ENCODE measurements at places on chromosomes 6 and 20.

GRCh38 chr6:6152060-6152459 lies 145.3 kb upstream of the NRN1 start:
- DNase-seq, result no peak

- DNase-seq, result no peak
Measured at GRCh38 chr6:70764706-70765105, 97.0 kb downstream of the SMAP1 start.

DNA sequence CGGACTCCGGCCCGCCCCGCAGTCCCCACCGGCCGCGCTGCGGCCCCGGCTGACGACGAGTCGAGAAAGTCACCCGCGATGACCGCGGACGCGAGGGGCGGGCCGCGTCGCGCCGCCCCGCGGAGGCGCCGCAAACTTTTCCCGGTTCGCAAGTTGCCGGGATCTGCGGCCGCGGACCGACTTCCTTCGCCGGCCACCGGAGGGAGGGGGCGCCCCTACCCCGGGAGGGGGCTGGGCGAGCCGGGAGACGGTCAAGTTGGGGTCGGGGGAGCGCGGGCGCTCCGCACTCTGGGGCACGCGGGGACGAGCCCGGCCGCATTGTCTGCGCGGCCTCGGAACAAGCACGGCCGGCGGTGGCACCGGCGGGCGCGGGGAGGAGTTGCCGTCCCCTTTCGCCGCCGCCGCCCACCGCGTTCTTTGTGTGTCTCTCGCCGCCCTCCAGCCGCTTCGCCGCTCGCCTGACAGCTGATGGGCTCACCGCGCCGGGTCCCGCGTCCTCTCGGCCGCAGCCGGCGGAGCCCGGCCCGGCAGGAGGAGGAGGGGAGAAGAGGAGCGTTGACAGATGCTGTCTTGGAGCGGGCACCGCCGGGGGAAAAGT lies 131.6 kb downstream of the OGFRL1 start:
- DNase-seq, result no peak

DNA sequence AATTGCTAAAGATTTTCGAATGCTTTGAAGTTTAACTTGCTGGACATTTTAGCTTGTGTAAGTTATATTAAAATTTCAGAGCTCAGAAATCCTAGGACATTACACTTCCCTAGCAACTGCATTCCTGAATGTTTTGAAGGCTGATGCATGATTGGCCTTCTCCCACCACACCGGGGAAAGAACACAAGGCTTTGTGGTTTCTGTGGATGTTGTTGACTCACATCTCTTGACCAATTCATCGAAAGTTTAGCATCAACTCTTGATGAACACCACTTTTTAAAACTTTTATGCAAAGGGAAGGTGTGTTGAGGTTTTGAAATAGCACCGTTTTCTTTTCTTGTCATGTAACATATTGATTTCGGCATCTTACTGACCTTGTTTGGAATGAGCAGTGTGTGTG lies 81.1 kb downstream of the RIMS1 start:
- DNase-seq, result no peak

DNA sequence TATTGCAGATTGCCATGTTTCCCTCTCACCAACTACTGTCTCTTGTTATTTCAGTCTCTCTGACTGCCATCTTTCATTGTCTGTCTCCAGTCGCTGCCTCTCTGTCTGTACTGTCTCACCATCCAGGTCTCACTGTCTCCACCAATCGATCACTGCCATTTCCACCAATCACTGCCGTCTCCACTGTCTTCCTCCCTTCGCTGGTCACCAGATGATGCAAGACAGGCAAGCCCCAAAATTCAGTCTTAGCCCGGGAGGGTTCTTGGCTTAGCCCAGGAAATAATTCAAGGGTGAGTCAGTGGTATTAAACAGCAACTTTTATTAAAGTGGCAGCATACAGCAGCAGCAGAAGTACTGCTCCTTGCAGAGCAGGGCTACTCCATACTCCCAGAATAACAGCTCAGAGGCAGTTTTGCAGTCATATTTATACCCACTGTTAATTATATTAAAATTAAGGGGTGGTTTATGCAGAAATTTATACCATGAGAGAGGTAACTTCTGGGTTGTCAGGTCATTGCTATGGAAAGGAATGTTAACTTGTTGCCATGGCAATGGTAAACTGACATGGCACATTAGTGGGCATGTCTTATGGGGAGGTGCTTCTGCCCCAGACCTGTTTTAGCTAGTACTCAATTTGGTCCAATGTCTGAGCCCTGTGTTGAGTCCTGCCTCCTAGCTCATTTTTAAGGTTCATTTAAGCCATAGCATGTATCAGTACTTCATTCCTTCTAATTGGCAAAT lies 23.0 kb upstream of the ECHDC1 start:
- DNase-seq, result no peak

DNA sequence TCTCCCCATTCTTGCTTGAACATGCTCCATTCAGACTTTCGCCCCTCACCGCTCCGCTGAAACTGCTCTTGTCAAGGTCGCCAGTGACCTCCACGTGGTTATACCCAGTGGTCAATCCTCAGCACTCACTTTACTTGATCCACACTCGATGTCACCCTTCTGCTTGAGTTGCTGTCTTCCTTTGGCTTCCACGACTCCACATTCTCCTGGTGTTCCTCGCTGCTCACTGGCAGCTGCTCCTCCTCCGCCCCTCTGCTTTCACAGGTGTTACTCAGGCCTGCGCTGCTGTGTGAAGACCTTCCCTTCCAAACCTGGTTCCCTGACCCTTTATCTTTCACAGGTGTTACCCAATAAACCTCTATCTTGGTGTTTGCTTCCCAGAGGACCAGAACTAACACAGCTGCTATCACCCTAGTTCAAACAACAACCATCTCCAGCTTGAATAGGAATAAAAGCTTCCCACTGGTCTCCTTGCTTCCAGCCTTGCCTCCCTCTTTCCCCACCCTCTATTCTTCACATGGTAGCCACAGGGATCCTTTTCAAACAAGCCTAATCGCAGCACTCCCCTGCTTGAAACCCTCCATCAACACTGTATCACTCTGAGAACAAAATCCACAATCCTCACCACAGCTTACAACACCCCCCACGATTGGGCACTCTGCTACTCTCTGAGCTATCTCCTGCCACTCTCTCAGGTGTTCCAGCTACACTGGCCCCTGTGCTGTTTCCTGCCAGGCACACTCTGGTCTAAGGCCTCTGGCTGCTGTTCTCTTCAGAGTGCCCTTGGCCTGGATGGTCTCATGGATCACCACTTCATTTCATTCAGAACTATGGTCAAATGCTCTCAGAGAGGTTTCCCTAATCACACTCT lies 10.7 kb downstream of the PPIL1 start:
- no peak for DNase-seq

GRCh38 chr6:112362812-112363570 lies 15.9 kb downstream of the RFPL4B start:
- no peak for DNase-seq

DNA sequence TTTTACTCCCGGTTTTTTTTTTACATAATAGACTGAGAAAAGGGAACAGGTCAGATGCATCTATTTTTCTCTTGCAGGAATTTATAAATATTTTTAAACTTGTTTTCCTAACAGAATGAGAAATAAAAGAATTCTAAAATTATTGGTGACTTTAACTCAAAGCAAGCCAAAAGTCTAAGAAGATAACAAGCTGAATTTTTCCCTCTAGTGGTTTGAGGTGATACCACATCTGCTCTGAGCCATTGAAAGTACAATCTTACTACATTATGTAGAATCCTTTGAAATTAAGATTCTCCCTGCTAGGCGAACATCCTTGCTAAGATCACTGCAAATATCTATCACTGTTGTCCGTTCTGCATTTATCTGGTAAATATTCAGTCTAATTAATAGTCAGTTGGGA lies 10.7 kb upstream of the STMND1 start:
- DNase-seq, result no peak

- no peak for DNase-seq
Measured at GRCh38 chr20:63280929-63281545, 8.4 kb downstream of the ARFGAP1 start.

DNA sequence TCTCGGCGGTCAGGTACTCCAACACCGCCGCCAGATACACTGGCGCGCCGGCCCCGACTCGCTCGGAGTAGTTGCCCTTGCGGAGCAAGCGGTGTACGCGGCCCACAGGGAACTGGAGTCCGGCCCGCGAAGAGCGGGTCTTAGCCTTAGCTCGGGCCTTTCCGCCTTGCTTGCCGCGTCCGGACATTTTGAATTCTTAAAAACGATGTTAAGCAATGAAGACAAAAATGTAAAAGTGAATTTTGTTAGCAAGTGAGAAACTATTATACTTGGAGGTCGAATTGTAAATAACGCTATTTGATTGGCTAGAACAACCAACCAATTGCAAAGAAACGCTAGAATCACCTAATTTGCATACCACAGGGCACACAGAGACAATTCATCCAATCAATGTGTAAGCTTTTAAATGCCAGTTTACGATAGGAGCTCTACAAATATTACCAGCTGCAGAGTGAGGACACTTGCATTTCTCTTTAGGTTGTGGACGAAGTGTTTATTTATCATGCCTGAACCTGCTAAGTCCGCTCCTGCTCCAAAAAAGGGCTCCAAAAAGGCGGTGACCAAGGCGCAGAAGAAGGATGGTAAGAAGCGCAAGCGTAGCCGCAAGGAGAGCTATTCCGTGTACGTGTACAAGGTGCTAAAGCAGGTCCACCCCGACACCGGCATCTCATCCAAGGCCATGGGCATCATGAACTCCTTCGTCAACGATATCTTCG lies 112.0 kb downstream of the HFE start:
- peak; percentile 55 for DNase-seq

- DNase-seq, result no peak
Measured at GRCh38 chr6:24356310-24356973, 1.4 kb downstream of the DCDC2 start.

DNA sequence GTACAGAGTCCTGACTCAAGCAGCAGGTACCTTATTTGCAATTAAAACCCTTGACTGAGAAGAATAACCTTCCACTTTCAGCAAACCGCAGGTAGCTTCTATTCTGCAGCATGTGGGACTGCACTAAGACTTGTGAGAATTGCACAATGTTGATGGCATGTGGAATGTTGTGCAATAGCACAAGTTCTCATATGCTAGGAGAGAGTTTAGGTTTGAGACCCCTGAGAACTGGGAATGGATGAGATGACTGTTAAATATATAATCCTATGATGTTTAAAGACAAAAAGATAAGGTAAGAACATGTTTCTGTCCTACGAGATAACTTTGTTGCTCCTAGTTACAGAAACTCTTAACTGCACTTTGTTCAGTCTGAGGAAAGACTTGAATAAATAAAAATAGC lies 194.6 kb downstream of the OTOR start:
- no peak for DNase-seq

DNA sequence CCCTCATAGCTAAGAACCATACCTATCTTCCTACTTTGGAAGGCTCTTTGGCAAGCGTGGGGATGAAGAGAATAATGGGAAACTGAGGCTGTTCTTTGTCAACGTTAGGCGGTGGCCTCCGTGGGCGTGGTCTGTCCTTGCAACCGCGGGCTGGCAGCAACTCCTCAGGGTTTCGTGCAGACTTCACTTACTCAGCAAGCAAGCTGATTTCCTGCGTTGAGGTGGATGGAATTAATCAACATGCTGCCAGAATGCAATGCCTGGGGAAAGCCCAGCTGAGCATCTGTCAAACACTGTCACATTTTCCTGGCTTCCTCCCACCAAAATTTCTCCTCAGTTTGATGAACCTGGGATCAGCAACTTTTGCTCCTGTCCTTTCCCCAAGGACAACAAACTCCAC lies 9.2 kb upstream of the IL17F start:
- DNase-seq, result no peak

Measured in neural crest cell (in vitro differentiated cells).